ENCODE measurements at places on chromosomes 7 and 10.
A peak's percentile ranks its signal among the peaks of the same experiment; 100 is the strongest.

GRCh38 chr7:24831240-24831639 is 74.0 kb upstream of the GSDME start:
- H3K27ac ChIP-seq, result peak overlapping the region; percentile 45
- DNase-seq, result no peak
- H3K27me3 ChIP-seq, result no peaks in the 10 kb centered on the region
- peaks cover 66% of the 10 kb centered on the region for H3K36me3 ChIP-seq
- H3K4me3 ChIP-seq, result no peak overlapping the region

- no peaks in the 10 kb centered on the region for H3K4me1 ChIP-seq
- H3K36me3 ChIP-seq, result no peaks in the 10 kb centered on the region
- no peak for DNase-seq
Measured at GRCh38 chr10:97898429-97898828, 48.8 kb downstream of the GOLGA7B start.

DNA sequence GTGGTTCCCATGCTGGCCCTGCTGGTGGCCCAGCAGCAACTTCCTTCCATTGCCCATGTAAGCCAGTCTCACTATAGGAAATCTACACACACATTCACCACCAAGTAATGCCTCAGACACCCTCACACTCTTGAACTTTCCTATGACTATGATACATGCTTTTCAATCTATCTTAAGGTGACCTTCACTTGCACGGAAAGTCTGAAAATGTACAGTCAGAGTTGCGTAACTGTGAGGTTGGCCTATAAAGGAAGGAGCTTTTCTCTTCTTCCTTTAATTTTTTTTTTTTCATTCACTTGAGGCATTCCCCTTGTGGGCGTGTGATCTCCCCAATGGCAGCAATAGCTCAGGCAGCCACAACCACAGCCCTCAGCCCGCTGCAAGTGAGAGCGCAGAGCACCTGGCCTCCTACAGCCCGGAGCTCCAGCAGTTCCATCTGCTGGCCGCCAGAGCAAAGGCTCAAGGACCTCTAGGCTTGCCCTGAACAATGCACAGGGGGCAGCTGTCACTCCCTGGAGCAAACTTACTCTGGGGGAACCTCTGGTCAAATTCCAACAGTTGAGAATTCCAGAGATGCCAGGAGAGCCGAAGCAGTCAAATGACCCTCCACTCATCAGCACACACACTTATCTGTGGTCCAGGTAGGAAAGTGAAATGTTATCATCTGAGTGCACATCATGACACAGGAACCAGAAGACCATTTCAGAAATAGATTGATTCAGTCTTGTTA is 123.1 kb upstream of the ADO start:
- H3K27me3 ChIP-seq, result no peaks in the 10 kb centered on the region
- H3K36me3 ChIP-seq, result peaks cover 13% of the 10 kb centered on the region
- H3K4me1 ChIP-seq, result peaks cover 50% of the 10 kb centered on the region
- H3K27ac ChIP-seq, result peak overlapping the region; percentile 89
- peak; percentile 83 for DNase-seq

DNA sequence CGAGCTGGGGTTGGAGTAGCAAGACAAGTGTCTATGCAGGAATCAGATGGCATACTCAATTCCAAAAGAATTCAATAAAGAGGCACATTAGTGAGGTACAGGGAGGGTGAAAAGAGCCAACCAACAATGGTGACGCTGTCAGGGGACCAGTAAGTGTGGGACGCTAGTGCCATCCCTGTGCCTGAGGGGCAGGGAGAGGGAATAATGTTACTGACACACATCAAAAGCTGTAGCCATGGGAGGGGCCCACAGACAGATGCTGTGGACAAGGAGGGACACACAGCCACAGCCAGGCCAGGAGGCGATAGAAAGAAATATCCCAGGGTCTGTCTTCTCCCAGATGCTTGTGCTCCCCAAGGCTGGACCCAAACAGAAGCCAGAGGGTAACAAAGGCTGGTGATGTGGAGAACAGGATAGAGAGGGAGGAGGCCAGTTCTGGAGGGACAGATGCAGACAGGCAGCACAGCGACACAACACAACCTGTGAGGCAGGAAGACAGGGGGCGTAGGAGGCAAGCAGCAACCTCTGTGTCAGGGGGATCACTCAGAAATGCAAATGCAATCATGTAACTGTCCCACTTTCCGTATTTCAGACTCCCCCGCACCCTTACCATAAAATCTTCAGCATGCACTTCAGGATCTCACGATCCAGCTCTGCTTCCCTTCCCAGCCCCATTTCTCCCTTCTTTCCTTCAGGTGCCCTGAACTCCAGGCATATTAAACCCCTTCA is 240.5 kb upstream of the FZD8 start:
- H3K36me3 ChIP-seq, result no peaks in the 10 kb centered on the region
- no peak for DNase-seq
- no peak overlapping the region for H3K4me3 ChIP-seq
- H3K4me1 ChIP-seq, result no peaks in the 10 kb centered on the region
- H3K27me3 ChIP-seq, result no peaks in the 10 kb centered on the region
- H3K27ac ChIP-seq, result no peak overlapping the region

GRCh38 chr10:125076891-125077541 is 83.3 kb downstream of the CTBP2 start:
- H3K4me3 ChIP-seq, result no peak overlapping the region
- no peaks in the 10 kb centered on the region for H3K4me1 ChIP-seq
- H3K27me3 ChIP-seq, result peaks cover 26% of the 10 kb centered on the region
- DNase-seq, result no peak
- H3K36me3 ChIP-seq, result no peaks in the 10 kb centered on the region
- H3K27ac ChIP-seq, result no peak overlapping the region

DNA sequence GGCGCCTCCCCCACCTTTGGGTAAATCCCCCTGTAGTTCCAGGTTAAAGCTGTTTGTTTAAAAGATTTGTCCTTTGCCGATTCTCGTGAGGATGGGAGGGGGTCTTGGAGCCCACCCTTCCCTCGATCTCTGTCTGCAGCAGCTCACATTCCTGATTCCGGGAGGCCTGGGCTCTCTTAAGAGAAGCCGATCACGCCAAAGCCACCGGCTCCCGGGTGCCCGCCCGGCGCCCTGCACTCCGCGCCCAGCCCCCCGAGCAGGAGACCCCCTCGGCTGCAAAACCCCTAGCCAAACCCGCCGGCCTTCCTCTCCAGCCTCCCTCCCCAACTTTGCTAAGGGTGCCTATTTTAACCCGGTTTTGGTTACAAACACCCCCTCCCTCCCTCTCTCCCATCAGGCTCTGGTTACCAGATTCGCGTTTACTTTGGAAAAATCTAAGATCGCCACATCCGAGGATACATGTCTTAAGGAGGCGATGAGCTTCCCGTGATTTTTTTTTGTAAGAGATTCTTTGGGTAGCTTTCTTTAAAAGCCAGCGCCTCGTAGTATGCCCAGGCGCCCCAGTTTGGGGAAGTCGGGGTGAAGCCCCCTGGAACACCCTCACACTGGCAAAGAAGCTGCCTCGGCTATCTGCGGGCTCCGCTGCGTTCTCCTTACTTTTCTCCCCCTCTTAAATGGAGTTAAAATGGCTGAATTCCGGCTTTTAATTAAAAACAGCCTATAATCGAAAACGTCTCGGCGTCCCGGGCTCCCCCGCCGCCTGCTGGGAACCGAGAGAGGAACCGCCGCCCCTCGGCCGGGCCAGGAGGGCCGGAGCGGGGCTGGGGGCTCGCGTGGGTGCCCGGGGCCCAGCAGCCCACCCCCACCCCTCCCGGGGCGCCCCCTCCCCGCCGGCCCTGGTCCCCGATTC is 983 bp downstream of the TNRC18 start:
- no peaks in the 10 kb centered on the region for H3K36me3 ChIP-seq
- peaks cover 74% of the 10 kb centered on the region for H3K27me3 ChIP-seq
- peak overlapping the region; percentile 61 for H3K4me3 ChIP-seq
- DNase-seq, result no peak
- H3K4me1 ChIP-seq, result peaks cover 43% of the 10 kb centered on the region
